ENCODE measurements at places on chromosomes 1 and 21. TPM values are rescaled to one million over a fixed set of nuclear protein-coding genes. Genes with fewer than 3 reads are reported as not detected.

The RNU1-3 gene
- under 0.01 TPM for total RNA-seq

The IVL gene
- total RNA-seq: 0.08 TPM

The TSPAN1 gene
- total RNA-seq: 1.3 TPM

The NID1 gene
- total RNA-seq: 53.1 TPM

The GSTM5 gene
- not detected for total RNA-seq

The BROX gene
- 59.6 TPM for total RNA-seq

The THEM5 gene
- not detected for total RNA-seq

The ROR1 gene
- 3.6 TPM for total RNA-seq

The NRDC gene
- 54.8 TPM for total RNA-seq

The MNDA gene
- not detected for total RNA-seq

The KPRP gene
- not detected for total RNA-seq

The TRIM58 gene
- total RNA-seq: 12.9 TPM

The DCST2 gene
- total RNA-seq: 0.19 TPM

The CELA2B gene
- total RNA-seq: not detected

The S100A3 gene
- 14.8 TPM for total RNA-seq

The SUSD4 gene
- total RNA-seq: 0.13 TPM

The TUFT1 gene
- total RNA-seq: 33.2 TPM

The ANKRD45 gene
- total RNA-seq: 0.45 TPM

The MROH7 gene
- not detected for total RNA-seq

The TMEM61 gene
- 0.42 TPM for total RNA-seq

The IRF6 gene
- 0.04 TPM for total RNA-seq

The RASSF5 gene
- 2.3 TPM for total RNA-seq

The ZNF683 gene
- not detected for total RNA-seq

The SLC45A3 gene
- total RNA-seq: 13.4 TPM

The AGMAT gene
- total RNA-seq: not detected

The FAM72A gene
- 21.3 TPM for total RNA-seq

The OXCT2 gene
- 14.4 TPM for total RNA-seq

Data from A375 (cell line).